ENCODE measurements at places on chromosomes 7 and 10.

GRCh38 chr7:46191776-46192175 is 270.7 kb upstream of the IGFBP3 start:
- no peak for DNase-seq

GRCh38 chr10:74514322-74514721 is 312.1 kb upstream of the KAT6B start:
- DNase-seq: no peak

DNA sequence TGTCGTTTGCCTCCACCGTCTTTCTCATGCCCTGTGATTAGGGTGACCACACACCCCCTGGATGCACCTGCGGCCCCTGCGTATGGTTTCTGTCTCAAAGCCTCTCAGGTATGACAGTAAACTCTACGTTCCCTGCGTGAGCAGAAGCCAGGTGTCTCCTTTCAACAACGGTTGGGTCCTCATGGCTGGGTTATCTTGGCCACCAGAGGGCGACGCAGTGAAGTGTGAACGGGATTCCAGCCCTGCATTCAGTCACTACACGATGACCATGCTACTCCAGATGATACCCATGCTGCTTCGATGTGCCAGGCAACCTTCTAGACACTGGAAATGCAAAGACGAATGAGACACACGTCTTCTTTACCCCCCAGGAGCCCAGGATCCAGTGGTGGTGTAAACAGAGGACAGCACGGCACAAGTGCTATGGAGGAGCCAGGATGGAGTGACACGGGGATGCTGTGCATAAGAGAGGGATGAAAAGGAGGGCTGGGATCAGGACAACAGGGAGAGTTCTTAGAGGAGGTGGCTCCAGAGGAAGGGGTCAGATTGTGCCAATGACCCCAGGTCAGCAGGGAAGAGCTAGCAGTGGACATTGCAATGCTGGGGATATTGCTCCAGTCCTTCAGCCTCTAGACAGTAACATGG is 228.1 kb upstream of the PFKP start:
- DNase-seq: peak; percentile 1

- no peak for DNase-seq
These were observed 76.2 kb downstream of the GRB10 start for GRCh38 chr7:50706469-50706937.

All from stimulated activated naive CD4-positive, alpha-beta T cell treated with Interleukin-2 at 50 U/mL for 16 hours (primary cell).